ENCODE measurements at places on chromosomes 7 and 10.

DNA sequence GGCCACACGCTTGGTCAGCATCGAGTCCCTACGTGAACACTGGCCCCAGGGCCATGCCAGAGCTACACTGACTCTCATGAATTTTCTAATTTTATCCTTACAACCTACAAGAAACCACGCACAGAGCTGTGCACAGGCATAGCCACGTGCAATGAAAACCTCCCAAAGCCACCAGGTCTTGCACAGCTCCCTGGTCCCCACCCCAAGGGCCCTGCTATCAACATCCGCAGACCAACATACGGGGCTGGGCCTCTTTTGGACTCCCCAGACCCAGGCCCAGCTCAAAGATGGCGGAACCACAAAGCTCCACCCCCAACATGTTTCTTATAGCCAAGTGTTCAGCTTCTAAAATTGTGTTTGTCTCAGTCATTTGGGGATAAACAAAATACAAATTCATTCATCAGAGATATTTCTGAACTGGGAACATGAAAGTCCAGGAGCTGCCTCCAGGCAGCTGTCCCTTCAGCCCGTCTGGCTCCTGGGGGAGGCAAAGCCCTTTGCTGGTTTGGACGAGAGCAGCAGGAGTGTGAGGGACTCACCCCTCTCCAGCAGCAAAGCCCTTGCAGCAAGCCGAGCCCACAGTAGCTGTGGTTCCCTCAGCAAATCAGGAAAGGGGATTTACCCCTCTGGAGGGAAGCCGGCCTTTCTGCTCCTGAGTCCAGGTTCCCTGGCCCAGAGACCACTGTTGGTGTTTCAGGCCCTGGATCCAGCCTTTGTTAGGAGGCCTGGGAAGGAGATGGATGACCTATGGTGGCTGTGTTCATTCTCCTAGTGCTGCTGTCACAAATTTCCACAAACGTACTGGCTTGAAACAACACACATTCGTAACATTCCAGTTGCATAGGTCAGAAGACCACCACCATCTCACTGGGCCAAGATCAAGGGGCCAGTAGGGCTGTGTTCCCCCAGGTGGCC, 75.1 kb downstream of the OAT start:
- DNase-seq, result no peak

DNA sequence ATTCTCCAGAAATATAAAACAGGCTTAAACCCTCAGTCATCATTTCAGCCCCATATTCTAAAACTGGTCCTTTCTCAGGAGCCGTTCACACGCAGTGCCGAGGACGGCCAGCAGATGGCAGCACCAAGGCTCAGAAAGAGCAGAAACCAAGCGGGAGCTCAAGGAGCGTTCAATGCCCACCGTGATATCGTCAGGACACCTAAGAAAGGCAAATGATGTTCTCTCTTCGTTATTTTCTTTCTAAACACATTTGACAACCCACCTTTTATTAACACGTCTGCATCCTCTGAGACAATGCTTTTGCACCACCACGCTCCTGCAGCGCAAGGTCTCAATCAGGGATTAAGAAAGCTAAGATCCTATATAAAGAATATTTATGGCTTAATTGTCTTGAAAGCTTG, 45.7 kb upstream of the RBM33 start:
- DNase-seq, result no peak

- no peak for DNase-seq
Observed at GRCh38 chr10:101829561-101830315, 11.5 kb upstream of the OGA start.

- DNase-seq, result no peak
Observed at GRCh38 chr10:27242951-27243551, 2.5 kb upstream of the ACBD5 start.

- no peak for DNase-seq
Observed at GRCh38 chr7:50926049-50926448, 143.4 kb upstream of the GRB10 start.

DNA sequence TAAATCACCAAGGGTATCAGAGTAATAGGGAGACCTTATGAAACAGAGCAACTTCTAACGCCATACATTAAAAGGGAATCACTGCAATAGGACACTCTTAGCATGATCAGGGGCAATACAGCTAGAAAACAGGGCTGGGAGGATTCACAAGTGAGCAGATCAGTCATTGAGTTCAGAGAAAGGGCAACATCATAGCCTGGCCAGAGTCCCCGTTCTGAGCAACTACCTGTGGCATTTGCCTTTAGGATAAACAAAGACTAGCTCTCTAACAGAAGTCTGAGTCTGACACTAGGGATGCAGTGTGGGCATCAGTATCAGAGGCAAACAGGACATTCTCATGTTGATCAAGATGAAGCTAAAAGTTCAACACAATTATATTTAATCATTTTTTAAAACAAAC, 297.9 kb downstream of the DGKB start:
- DNase-seq, result no peak

GRCh38 chr7:84144935-84145334, 49.7 kb downstream of the SEMA3A start:
- DNase-seq, result no peak

DNA sequence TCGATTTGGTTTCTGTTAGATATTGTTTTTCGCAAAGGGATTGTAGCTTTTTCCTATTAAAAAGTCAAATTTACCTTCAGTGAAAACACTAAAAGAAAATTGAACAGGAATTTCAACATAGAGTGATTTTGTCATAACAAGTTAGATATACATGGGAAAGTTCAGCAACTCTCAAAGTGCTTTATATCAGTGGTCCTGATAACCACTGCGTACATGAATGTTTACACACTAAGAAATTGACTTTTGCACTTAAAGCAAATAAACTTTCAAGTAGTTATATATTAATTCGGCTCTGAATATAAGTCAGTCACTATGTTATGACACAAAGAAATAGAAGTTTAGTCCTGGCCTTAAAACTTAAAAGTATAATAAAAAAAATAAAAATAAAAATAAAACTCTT, 101.3 kb upstream of the DKK1 start:
- no peak for DNase-seq

- no peak for DNase-seq
Observed at GRCh38 chr7:116340943-116341907, 130.9 kb downstream of the TES start.

GRCh38 chr10:86655596-86655995, 1.2 kb downstream of the OPN4 start:
- DNase-seq, result no peak

GRCh38 chr7:2941216-2941859, 97.2 kb upstream of the GNA12 start:
- no peak for DNase-seq

DNA sequence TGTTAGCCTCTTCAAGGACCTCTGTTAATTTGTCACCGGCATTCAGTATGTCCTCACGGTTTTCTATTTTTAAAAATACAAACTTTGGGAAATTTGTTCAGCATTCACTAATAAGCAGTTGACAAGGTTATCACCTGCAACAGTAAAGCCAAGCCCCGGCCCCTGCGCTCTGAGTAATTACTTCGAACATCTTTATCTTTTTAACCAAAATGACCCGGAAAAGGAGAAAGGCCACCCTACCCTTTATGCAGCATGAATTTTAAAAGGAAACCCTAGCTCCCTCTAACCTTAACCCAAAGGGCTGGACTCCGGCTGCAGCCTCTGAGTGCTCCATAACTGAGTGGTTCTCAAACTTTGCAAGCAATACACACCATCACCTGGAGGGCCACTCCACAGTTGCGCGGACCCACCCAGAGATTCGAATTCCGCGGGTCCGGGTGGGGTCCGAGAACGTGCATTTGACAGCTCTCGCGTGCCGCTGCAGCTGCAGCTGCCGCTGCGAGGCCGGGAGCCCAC, 940 bp downstream of the NSMCE4A start:
- no peak for DNase-seq

- DNase-seq, result no peak
Observed at GRCh38 chr7:155166108-155166507, 96.0 kb downstream of the HTR5A start.

DNA sequence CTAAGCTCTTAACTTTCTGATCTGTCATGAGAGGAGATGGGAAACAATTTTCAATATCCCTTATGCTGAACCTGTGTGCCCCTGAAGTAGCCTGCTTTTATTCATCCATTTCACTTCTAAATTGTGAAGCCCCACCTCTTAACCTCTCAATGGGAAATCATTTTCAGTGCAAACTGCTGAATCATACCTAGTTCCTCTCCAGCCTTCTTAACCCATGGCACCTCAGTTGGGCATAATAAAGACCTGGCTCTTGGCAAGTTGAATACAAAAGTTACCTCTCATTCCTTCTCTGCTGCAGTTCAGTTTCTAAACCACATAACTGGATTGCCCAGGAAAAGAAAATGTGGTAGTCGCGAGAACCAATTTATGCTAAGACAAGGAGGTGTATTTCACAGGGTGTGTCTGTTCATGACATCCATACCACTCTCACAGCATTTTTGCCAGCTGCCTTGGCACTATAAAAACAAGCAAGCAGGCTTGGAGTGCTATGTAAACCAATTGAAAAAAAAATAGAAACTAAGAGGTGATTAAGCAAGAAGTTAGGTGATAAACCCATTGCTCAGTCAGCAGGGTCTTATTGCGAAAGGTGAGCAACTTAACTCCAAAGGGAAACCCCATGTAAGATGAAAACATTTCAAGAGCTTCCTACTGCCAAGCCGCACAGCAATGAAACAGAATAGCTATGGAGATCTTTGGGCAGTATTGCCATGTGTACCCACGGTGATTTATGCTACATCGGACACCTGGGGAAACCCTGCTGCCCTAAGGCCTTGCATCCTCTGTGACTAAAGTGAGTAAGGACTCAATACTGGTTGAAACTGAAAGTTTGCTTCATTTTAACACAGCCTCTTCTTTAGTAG, 57.0 kb upstream of the DKK1 start:
- DNase-seq, result no peak

DNA sequence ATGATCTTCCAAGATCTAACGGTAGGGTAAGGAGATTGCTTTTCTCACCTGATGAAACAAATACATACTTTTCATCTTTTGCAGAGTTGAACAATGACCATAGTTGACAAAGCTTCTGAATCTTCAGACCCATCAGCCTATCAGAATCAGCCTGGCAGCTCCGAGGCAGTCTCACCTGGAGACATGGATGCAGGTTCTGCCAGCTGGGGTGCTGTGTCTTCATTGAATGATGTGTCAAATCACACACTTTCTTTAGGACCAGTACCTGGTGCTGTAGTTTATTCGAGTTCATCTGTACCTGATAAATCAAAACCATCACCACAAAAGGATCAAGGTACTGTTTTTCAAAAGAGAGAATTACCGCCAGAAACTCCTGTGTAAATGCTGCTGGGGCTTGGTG, 79.9 kb downstream of the ANKRD61 start:
- DNase-seq, result no peak

- no peak for DNase-seq
Observed at GRCh38 chr7:50068850-50069551, 24.0 kb downstream of the ZPBP start.

- no peak for DNase-seq
Observed at GRCh38 chr7:108724251-108725100, 154.8 kb downstream of the DNAJB9 start.

DNA sequence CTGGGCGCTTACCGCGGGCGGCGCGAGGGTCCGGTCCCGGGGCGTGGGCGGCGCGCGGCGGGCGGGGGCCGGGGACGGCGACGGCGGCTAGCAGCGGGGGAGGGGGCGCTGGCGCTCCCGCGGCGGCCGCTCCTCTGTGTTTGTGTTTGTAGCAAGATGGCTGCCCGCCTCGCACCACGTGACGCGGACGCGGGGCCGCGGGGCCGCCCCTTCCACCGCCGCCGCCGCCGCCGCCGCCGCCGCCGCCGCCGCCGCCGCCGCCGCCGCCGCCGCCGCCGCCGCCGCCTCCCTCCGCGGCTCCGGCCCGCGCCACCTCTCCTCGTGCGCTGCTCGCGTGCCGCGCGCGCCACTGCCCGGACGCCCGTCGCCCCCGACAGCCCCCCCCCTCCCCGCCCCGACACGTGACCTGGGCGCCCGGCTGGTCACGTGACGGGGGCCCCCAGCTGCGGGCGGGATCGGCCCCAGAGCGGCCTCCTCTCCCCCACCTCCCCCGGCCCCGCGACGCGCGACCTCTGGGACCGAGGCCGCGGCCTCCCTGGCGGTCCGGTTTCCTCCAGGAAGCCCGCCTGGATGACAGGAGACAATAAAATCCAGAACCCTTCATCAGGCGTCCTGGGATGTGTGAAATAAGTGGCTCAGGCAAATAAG, at the start of gene GIGYF1:
TSS of gene GIGYF1 (minus strand) at position 153 of the 648 bp plus-strand sequence. CDS start 6,012 bp downstream, outside the sequence.
- no peak for DNase-seq

DNA sequence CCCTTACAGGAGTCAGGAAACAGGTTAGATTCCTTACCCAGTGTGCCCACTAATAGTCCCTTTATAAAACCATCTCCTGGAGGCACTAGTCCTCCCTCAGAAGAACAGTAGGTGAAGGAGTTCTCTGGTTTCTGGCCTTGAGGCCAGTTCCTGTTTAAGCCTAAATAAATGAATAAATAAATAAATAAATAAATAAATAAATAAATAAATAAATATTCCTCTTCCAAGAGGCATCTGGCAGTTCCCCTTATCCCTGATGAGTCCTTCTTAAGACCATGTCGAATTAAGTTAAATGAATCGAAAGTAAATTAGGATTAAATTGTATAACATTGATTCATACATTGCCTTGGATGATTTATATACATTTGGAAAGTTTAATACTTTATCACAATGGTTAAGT, 223.3 kb downstream of the PCDH15 start:
- no peak for DNase-seq

GRCh38 chr7:81407094-81407493, 362.8 kb downstream of the HGF start:
- DNase-seq, result no peak

GRCh38 chr10:34505338-34505737, 309.8 kb downstream of the PARD3 start:
- DNase-seq, result no peak

DNA sequence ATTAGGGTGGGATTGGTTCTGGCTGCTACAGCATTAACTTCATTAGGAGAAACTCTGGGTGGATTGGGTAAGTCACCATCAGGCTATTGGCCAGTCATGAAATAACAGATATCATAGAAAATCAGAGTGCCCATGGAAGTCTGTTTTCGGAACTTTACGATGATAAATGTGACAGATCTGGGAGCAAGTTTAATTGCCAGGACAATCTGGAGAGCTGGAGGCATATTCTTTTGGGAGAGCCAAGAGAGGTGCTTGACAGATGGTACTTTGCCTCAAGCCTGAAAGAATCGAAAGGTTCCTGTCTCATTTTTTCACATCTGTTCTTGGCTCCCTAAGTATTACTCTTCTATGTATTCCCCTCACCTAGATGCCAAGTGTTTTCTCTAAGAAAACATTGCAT, 369.9 kb downstream of the CNTNAP2 start:
- no peak for DNase-seq
